ENCODE measurements at places on chromosomes 11 and 22. TPM values are rescaled to one million over a fixed set of nuclear protein-coding genes. Genes with fewer than 3 reads are reported as not detected.

Gene DMC1
- total RNA-seq = 3.3 TPM

Gene LRRC32
- 37.6 TPM for total RNA-seq

Gene CHRDL2
- not detected for total RNA-seq

Gene ANGPTL5
- 1.2 TPM for total RNA-seq

Gene ANKK1
- total RNA-seq = not detected

Gene PNPLA3
- total RNA-seq = 8.3 TPM

Gene JAML
- total RNA-seq = not detected

Gene MMP27
- total RNA-seq = not detected

Gene ACR
- not detected for total RNA-seq

Gene POTEH
- under 0.01 TPM for total RNA-seq

DNA sequence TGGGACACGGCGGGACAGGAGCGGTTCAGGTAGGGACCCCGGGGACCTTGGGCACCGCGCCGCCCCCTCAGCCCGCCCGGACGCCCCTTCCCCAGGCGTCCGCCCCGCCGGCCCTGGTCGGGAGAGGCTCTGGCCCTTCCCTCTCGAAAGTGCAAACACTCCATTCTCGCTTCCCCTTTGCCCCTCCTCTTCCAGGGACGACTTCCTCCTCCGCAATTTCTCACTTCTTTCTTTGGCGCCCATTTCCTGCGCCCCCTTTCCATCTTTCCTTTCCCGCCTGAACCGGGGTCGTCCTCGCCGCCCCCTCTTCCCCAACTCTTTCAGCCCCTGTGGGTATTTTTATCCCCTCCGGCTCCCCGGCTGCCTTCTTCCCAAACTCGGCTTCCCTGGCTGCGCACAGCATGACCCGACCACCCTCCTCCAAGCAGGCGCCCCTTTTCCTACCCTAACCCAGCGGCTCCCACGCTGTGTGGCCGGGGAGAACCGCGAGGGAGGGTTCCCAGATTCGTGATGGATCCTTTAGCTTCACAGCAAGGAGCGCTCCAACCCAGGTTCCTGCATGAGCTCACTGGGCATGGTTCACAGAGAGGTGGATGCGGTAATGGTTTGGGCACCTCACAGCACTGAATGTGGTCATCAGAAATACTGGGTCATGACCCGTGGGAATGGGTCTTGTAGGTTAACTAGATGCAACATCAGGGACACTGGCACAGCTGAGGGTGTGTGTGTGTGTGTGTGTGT lies 689 bp downstream of the RAB39A start:
- DNase-seq = no peak

GRCh38 chr11:70482529-70482917 lies 84.2 kb downstream of the CTTN start:
- DNase-seq = no peak

DNA sequence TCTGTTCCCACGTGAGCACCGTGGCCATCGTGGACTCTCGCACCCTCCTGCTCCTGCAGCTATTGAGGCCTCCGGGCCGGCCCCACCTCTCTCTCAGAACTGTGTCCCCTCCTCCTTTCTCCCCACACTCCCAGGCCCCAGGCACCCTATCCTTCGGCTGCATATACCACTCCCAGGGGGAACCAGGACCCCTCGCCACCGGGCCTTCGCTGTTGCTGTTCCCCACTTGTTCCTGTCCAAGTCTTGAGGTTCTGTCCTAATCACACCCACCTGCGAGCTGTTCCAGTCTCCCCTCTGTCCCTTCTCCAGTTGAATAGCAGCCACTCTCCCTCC lies 43.0 kb upstream of the CDON start:
- DNase-seq = no peak

DNA sequence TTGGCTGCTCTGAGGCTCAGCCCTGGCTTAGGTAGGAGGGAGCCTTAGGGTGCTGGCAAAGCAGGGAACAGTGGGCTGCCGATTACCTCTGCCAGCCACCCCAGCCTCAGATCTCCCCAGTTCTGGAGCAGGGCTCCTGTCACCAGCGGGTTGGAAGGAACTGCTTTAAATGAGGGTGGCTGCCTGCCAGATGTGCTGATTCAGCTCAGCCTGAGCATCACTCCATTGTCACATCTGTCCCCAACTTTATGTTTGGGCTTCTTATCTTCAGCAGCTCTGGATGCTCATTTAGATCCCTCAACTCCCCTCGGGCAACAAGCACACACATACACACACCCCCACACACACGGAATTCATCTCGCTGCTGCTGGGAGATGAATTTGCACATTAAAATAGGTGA lies 16.9 kb upstream of the ANKK1 start:
- no peak for DNase-seq

GRCh38 chr22:23404689-23405365 lies 175.3 kb downstream of the IGLL1 start:
- DNase-seq = peak; percentile 88

DNA sequence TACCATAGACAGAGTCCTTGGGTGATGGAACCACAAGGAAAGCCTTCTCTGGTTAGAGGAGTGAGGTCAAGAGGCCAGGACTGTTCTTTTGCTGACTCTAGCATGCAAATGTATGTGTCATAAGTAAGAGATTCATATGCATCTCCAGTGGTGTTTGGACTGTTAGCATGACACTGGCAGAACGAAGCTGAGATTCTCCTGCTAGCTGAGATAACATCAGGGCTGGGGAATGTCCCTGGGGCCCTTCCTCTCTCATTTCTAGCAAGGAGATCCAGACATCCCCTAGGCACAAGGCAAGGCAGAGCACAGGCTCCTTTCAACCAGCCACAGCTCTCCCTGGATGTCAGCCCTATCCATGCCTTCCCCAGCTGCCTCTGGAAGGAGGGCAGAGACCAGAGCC lies 711.3 kb downstream of the OPCML start:
- DNase-seq = no peak

DNA sequence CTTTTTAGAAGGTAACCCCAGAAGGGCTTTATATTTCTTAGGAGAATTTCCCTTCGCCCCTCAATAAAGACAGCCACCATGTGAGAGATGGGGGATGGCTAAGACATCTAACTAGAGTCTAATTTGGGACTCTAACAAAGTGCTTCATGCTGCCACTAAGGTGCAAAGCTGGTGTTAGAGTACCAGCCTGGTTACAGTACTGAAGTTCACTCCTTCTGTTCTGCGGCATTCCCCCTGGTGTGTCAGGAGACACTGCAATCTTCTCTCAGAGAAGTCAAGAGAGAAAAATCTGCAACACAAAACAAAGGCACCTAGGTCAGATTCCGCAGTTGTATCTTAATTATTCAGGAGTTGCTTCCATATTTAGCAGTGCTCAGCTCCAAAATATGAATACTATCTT lies 603.0 kb upstream of the CADM1 start:
- DNase-seq = no peak

- DNase-seq = peak; percentile 60
These were observed 63.5 kb downstream of the CRYBB2 start for GRCh38 chr22:25282671-25283561.

DNA sequence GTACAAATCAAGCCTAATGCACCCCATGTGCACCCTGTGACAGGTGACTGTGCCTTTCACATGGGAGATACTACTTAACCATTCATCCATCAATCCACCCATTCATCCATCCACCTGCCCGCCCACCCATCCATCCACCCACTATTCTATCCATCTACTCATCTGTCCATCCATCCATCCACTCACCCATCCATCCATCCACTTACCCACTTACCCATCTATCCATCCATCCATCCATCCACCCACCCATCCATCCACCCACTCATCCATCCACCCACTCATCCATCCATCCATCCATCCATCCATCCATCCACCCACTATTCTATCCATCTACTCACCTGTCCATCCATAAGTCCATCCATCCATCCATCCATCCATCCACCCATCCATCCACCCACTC lies 7.5 kb downstream of the C11orf24 start:
- peak; percentile 17 for DNase-seq

DNA sequence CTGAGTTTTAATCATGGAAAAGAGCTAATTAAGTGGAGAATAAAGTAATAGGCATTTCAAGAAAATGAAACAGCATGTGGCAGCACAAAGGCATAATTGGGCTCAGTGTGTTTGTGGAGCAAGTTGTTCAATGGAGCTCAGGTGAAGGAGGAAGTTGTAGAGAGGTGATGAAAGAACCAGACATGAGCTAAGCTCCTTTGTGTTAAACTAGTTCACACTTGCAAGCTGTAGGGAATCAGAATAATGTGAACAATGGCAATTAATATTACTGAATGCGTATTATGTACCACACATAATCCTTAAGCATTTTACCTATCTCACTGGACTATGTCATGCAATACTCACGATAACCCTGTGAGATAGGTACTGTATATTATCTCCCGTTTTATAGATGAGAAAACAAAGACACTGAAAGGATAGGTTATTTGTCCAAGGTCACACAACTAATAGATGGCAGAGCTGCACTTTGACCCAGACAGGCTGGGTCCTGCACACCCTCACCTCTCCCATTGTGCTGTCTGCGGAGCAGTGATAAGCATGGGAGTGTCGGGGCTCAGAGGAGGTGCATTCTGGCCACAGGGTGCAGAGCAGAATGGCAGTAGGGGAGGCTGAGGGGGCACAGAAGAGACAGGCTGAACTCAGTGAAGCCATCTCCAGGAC lies 8.9 kb downstream of the OLFML1 start:
- no peak for DNase-seq

DNA sequence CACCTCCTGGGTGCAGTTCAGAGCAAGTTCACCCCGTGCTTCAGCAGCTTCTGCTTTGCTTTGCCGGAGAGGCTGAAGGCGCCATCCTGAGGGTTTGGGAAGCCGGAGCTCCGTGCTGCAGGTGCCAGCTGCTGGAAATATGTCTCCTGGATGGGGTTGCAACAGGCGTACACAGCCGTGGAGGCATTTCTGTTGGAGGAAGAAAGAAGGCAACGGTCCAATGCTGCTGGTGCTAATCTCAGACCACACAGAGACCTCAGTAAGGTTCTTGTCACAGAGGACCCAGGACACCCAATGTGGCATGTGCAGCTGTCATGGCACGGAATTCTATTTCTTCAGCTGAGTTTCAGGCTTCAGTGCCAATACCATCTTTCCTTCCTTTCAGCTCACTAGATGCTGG lies 24.2 kb downstream of the ASPHD2 start:
- DNase-seq = no peak

DNA sequence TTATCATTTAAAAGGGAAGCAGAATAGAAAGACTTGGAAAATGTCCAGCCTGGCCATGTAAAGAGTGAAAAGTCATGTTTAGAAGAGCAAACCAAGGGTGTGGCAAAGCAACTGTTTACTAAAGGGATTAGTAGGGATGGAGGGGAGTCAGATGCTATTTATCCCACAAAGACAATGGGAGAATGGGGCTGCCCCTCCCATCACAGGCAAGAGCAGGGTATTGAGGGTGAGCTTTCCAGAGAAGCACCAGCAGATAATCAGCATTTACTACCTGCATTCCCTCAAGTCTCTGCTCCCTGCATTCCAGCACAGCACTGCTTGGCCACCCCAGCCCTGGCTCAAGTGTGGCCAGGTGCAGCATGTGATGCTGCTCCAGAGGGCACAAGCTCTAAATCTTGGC lies 18.5 kb upstream of the QSER1 start:
- no peak for DNase-seq

GRCh38 chr11:121936781-121937447 lies 179.1 kb downstream of the BLID start:
- DNase-seq = peak; percentile 81

DNA sequence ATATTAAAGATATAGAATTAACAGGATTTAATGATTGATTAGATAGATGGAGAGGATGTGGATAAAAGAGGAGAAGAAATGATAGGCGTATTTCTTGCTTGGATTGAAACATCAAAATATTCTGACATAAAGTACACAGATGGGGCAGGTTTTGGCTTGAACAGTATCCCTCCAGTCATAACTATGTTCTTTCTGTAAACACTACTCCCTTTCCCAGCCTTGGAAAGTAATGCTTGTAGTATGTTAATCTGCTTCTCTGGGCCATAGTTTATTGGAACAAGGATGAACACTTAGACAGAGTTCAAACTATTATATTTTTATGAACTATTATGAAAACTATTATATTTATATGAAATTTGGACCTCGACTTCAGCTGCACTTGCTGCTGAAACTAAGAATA lies 419.2 kb downstream of the AASDHPPT start:
- DNase-seq = no peak

GRCh38 chr11:92595052-92595451 lies 370.4 kb downstream of the FAT3 start:
- no peak for DNase-seq

GRCh38 chr11:70544067-70544773 lies 145.9 kb downstream of the CTTN start:
- DNase-seq = peak; percentile 62

- DNase-seq = peak; percentile 64
These were observed 272.5 kb downstream of the TBC1D22A start for GRCh38 chr22:47034905-47035419.

GRCh38 chr22:44131412-44131811 lies 49.3 kb upstream of the PARVG start:
- no peak for DNase-seq

DNA sequence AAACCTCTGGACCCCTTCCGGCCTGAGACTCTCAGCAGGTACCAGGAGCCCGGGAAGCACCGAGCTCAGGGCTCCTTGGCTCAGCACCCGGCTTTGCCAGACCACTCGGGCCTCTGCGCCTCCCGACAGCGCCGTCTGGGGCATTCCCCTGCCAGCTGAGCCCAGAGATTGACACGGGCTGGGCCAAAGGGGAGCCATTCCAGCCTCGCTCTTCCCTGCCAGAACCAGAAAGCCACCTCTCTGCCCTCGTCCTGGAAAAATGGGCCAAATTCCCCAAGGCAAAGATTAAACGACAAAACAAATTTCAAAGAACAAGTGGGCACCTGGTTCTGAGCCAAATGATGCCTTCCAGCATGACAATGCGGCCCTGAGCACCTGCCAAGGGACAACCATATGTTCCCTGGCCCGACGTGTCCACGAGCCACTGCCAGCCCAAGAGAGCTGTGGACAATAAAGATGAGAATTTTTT lies 59.3 kb downstream of the CELSR1 start:
- no peak for DNase-seq

- DNase-seq = no peak
These were observed 3.0 kb downstream of the C11orf58 start for GRCh38 chr11:16741473-16741872.

Data from osteoblast (primary cell).